ENCODE measurements at places on chromosomes 1 and 21.

DNA sequence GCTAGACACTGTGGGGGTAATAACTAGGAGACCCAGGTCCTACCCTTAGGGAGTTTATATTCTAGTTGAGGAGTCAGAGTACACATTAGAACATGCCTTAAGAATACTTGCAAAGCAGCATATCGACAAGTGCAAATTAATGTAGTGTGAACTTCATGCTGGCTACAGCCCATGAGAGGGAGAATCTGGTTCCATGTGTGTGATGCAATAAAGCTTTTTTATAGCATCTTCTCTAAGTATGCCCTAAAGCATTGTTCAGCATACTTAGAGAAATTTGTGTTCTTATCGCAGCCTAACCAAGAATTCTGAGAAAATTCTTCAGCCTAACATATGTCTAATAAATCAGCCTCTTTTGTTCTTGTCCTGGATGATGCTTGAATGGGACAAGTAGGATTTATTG lies 95.5 kb downstream of the SDCCAG8 start:
- no peak for DNase-seq

- DNase-seq: no peak
These were observed 32.0 kb downstream of the CCSAP start for GRCh38 chr1:229310833-229311232.

DNA sequence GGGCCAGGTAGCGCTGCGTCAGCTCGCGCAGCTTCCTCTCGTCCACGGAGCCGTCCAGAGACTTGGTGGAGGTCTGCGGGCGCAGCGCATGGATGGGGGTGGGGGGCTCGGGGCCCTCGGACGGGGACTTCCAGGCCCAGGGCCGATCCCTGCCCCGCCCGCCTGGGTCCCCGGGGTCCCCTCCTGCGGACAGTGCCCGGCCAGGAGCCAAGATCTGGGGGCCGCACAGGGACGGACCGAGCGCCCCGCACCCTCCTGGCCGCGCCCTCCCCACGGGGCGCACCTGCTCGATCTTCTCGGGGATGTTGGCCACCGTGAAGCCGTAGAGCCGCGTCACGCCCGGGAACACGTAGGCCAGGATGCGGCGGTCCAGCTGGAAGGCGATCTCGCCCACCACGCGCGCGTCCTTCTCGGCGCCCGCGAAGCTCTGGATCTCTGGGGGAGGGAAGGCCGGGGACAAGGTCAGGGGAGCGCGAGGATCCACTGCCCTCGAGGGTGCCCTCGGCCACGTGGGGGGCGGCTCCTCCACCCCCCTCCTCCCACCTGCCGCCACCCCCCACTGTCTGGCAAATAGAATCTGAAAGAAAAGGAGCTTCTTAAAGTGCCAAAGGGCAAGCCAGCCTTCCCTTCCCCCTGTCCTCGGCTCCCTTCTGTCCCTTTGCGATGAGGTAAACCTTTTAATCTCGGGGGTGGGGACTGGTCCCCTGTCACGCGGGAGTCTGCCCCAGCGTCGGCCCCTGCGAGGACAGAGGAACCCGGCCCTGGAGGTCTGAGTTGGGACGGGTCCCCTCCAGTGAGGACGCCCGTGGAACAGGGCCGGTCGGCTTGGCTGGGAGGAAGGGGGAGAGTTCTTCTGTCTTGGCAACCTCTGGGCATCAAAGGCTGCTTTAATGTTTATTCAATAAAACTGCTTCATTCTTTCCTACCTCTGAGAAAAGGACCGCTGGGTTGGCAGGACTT lies 6.5 kb upstream of the FTCD start:
- DNase-seq: no peak

DNA sequence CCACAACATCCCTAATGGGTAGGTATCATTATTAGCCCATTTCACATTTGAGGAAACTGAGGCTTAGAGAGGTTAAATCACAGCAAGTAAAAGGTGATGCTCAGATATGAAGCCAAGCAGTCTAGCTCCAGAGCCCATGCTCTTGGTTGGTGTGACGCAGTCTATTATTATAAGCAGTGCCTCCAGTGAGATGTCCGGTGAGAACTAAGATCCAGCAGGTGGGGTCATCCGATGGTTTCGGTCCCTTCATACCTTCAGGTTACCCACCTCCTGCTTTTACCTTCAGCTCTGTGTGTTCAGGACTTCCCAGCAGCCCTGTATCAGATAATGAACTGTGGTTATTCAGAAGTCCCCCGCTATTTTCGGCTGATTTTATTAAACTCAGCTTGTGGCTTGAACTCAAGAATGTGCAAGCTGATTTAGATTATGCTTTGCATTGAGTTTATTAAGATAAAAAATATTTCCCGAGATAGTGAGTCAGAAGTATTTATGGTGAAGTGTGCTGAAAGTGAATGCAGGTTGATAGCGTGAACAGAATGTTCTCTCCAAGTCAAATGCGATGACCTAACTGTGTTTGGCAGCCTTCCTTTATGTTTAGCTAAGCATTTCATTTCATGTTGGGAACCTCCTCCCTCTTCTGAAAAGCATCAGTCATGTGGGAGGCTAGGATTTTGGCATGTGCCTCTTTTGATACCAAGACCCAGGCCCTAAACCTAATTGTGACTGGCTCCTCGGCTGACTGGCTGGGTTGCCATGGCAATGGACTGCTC lies 160.9 kb upstream of the UBE2U start:
- no peak for DNase-seq

DNA sequence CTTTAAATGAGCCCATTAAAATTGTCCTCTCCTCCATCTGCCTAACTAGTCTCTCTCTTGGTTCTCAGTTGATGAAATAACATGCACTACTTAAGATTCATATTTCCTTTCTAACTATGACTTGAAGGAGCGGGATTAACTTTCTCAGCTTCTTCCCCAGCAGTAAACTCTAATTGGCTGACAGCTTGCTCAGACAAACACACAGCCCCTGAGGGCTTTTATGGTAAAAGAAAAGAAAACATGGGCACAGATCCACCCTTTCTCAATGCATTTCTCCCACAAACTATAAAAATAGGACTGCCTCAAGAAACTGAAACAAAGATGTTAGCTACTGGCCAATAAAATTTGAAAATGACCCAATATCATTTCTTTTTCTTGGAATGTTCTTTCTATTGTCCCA lies 703.1 kb downstream of the ADGRL2 start:
- DNase-seq: no peak

DNA sequence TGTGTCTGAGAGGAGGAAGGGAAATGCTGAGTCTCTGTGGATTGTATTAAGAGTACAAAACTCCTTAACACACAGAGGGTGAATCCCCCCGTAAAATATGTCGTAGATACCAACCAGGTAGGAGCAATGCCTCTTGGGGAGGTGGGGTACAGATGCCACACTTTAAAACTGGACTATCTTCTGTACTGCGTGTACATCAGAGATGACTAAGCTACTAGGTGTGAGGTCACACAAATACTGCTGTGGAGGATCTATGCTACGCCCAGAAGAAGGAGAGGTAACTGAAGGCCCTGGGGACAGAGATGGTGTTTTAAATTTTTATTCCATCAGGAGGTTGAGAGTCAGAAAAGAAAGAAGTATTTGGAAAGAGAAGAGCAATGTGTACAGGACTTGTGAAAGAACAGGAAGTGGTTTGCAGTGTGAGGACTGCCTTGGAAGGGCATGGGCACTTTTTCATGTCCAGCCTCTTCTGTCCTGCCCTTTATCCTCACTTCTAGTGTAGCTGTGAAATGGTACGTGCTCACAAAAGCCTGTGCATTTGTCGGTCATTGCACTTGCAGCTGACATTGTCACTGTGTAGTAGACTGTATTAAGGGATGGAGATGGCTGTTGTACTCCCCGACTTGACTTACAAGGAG lies 287.8 kb upstream of the CHRM3 start:
- DNase-seq: no peak

GRCh38 chr1:1118011-1118875 lies 2.4 kb upstream of the C1orf159 start:
- DNase-seq: no peak

DNA sequence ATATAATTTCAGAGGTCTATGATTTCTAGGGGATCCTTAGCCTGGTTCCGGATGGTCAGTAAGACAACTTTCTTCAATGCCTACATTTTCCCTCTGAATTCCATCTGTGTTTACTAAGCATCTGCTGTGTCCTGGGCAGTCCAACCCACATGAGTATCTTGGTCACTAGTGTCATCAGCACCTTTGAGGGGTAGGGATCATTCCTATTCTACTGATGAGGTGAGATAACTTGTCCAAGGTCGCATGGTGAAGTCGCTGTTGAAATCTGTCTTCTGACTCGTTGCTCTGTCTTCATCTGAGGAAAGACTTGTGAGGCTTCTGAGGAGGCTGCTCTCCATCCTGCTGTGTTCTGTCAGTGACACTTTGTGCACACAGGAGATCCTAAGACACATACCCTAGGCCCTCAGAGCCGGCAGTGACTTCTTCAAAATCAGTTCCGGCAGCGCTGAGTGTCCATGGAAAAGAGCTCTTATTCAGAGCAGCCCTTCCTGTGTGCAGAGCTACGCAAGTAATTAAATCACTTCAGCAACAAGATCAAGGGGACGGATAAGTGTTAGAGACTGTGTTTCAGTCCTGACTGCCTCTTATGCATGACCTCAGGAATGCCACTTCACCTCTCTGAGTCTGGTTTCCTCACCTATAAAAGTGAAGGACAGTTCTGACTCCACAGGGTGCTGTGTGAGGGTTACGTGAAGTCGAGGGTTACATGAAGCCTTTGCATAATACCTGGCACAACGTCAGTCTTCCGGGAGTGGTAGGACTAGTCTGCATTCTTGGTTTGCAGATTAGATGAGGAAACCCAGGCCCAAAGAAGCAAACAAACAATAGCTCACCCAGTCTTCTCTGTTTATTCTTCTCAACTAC lies 28.4 kb downstream of the AK2 start:
- DNase-seq: no peak

- no peak for DNase-seq
These were observed 23.4 kb upstream of the PODN start for GRCh38 chr1:53038566-53038965.

- no peak for DNase-seq
These were observed 1013.9 kb downstream of the KCNT2 start for GRCh38 chr1:195594322-195594721.

GRCh38 chr1:242828828-242829227 lies 304.3 kb upstream of the PLD5 start:
- DNase-seq: no peak

GRCh38 chr1:203265541-203265940 lies 36.1 kb upstream of the CHIT1 start:
- DNase-seq: no peak

DNA sequence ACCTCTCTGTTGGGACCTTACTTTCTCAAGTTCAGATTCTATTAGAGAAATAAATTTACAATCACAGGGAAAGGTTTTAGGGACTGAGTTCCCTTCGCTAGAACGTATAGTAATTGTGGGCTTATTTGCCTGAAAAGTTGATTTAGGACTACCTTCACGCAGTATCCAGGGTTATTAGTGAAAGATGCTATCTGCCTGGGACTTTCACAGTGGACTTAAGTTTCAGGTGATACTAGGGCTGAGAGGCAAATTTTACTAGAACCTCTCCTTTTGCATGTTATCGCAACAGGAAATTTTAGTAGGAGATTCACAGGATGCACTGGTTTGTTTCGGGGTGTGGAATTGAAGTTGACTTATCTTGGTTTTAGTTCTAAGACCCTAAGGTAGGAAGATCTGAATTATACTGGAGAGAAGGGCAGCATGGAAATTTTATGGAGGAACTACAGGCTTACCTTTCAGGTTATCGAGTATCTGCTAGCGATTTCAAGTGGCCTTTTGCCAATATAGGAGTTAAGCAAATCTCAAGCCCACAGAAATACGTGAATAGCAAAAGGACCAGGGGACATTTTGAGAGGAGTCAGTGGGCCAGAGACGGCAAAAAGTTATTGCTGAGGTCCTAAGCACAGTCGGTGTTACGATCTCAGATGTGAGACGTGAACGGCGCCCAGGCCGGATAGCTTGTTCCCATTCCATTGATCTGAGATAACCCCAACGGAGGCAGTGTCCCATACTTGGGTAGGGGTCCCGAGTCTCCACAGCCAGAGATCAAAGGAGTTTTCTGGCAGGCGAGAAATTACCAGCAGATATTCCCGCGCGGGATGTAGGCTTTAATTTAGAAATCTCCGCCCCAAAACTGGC lies 723 bp upstream of the GNAI3 start:
- DNase-seq: no peak

- no peak for DNase-seq
These were observed 356.6 kb downstream of the PLA2G4A start for GRCh38 chr1:187185389-187185788.

GRCh38 chr1:9850442-9851162 lies 26.8 kb upstream of the CLSTN1 start:
- DNase-seq: no peak

DNA sequence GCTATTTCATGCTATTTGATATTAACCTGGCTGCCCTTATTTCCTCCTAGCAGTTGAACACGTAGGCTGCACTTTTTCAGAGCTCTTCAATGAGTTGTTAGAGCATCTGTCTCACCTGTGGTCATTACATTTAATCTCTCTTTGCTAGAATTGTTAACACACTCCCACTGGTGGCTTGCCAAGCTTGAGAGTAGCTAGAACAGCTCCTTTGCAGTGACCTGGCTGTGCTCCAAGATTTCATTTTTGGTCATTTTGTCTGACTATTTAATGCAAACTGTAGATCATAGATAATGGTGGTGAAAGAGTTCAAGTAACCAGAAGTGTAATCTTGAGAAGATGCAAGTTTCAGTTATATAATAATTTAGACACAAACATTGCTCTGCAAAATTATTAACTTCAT lies 105.6 kb downstream of the LRRC7 start:
- DNase-seq: no peak

- DNase-seq: peak; percentile 6
These were observed 34.5 kb downstream of the TMPRSS15 start for GRCh38 chr21:18369115-18369514.

- no peak for DNase-seq
These were observed 60.8 kb upstream of the PGD start for GRCh38 chr1:10338047-10338446.
